ENCODE measurements at places on chromosomes 7 and 10. TPM values are rescaled to one million over a fixed set of nuclear protein-coding genes. Genes with fewer than 3 reads are reported as not detected.

DNA sequence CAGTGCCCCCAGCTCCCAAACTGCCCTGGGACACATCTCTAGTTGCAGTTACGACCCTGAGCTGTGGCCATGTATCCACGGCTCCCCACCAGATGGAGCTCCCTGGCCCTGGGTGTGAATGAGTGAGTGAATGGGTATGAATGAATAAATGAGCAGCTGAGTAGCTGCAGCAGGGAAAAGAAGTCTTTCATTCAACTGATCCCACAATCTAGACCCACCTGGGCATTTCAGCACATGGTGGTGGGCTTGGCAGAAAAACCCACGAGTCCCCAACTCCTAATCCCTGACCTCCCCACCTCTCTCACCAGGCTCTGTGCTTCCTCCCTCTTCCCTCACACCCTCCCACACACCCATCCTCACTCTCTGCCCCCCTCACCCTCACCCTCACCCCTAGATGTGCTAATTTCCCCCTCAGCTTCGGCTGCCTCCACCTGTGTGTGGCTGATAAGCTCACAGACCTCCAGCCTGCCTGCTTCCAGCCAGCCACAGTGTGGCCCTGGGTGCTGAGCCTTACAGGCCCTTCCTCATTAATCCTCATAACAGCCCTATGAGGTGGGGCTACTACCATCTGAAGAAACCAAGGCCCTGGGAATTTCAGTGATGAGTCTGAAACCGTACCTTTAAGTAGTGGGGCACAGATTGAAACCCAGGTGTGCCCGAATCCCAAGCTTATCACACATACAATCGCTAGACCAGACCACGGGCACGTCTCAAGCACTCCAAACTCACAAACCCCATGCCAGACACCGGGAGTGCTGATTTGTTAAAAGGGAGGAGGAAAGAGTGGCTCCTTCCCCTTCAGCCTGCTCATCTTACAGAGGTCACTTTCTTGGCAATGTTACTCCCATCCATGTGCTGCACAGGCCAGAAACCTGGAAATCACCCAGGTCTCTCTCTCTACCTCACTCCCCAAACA, 2.2 kb upstream of the ATP6V1F start:
- DNase-seq = no peak

RADIL gene
- 0.17 TPM for total RNA-seq

DNA sequence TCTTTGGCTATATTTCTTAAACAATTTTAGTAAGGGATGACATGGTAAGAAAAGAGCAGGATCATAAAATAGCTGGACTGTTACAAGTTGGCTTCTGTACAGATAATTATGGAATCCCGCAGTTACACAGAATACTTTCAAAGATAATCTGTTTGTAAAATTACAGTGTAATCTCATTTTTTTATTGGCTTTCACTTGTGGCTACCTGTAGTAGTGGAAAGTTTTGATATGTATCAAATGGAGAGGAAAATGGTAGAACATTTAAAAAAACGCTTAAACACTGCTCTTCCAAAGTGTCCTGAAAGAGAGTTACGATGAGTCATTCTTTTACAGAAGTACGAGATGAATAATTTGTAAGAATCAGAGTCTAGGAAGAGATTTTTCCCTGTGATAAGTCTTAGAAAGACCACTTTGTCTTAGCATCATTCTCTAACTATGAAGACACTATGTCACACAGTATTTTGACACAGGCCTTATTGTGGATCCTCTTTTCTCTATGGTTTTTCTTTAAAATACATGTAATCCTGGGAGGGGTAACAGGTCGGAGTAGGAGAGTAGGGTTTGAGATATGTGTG, 215.0 kb upstream of the DKK1 start:
- no peak for DNase-seq

DNA sequence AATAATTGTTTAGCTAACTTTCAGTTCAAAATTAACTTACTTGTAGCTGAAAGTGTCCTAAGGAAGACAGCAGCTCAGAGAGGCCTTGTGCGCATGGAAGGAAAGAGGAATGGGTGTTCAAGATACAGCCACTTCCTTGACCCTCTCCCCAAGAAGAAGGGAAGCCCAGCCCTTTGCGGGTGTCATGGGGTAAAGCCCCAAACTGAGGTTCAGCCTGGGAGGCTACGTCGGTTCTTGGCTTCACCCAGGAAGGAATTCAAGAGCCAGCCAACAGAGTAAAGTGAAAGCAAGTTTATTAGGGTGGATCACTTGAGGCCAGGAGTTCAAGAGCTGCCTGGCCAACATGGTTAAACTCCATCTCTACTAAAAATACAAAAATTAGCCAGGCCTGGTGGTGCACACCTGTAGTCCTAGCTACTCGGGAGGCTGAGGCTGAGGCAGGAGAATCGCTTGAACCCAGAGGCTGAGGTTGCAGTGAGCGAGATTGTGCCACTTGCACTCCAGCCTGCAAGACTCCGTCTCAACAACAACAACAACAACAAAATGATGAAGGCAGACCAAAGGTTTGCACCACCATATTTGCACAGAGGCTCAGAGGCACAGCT, 15.9 kb downstream of the GPRIN2 start:
- peak; percentile 20 for DNase-seq

DNA sequence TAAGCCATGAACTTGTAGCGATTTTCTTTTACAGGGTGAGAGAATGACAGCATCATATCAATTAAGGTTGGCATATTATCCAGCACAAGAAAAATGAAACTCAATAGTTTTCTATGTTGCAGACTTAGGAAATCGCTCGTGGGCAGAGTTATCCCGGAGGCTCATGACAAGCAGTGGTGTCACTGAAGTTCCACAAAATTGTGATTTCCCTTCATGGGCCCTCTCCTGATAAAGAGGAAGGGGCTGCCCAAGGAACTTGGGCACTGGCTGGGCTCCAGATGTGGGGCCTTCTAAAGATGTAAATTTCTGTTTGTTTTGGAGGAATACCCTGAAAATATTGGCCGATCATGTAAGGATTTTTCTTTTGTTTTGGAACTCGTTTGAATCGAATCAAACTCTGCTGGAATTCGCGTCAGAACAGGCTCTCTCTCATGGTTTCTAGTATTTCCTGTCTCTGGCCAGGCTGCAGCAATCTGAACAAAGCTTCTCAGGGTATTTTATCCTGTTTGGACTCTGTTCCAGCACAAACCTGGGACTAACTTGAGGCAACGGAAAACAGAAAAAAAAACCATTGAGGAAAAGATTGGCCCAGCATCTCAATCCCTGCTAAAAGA, 340.6 kb upstream of the NRP1 start:
- no peak for DNase-seq

SLC25A28 gene
- 84.7 TPM for total RNA-seq

C10orf105 gene
- total RNA-seq = 0.30 TPM

DNA sequence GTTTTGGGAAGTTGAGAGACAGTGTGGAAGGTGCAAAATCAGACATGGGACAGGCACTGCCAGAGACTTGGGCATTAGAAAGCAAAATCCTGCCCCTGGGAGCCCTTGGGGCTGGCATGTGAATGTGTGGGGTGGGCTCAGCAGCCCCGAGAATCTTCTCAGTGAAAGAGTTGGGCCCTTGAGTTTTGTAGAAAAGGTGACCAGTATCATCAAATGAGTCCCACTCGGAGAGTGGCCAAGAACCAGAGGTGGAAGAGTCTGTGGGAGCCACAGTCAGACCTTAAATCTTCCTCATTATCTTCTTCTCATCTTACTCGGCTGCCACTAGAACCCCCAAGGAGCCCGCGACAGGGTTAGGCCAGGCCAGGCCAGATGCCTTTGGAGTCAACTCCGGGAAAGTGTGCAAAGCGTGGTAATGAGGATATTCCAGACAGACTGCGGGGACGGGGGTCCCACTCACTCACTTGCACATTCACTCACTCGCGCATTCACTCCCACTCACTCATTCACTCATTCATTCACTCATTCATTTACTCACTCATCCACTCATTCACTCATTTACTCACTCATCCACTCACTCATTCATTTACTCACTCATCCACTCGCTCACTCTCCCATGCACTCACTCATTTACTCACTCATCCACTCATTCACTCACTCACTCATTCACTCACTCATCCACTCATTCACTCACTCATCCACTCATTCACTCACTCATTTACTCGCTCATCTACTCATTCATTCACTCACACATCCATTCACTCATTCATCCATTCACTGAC, 74.9 kb downstream of the CARD11 start:
- peak; percentile 24 for DNase-seq

HTR5A gene
- not detected for total RNA-seq

- no peak for DNase-seq
Measured at GRCh38 chr7:94244760-94245159, 149.9 kb upstream of the COL1A2 start.

FZD8 gene
- 0.28 TPM for total RNA-seq

DNA sequence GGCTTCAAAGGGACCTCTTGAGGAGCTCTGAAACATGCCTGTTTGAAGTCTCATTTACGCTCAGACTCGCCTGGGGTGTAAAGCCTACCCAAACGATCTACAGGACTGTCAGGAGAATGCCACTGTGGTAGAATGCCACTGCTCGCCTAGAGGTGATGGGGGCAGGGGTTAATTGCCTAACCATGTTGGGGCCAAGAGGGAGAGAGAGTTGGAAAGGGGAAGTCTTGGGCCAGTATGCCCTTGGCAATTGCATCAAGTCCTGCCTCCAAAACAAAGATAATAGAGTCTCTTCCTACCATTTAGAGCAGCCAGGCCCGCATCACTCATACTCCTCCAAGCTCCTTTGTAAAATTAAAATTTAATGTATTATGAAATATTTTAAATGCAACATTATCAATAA, 25.2 kb downstream of the CDK1 start:
- no peak for DNase-seq

DCLRE1A gene
- total RNA-seq = 12.2 TPM

- DNase-seq = no peak
Measured at GRCh38 chr7:112798274-112799159, 8.3 kb upstream of the TMEM168 start.

GRCh38 chr7:135770139-135770710, 21.6 kb upstream of the FAM180A start:
- no peak for DNase-seq

DNA sequence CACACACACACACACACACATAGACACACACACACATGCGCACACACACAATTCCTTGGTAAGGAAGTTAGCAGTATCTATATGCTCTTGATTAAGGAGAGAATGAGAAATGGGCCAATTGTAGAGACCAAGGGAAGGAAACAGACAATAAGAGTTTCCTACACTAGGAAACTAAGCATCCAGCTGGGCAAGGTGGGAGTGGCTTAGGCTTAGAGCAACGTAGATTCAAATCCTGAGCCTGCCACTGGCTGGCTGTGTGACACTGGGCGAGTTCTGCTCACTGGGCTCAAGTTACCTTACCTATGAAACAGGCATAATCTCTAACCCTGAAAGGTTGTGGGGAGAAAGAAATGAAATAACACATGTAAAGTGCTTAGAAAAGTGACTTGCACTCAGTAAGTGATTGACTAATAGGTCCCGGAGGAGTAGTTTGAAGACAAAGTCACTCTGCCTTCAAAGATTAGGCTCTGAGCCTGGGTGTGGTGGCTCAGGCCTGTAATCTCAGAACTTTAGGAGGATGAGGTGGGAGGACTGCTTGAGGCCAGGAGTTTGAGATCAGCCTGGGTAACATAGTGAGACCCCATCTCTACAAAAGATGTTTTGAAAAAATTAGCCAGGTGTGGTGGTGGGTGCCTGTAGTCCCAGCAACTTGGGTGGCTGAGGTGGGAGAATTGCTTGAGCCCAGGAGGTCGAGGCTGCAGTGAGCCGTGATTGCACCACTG, 701.4 kb downstream of the PARD3 start:
- no peak for DNase-seq

CCDC136 gene
- 14.5 TPM for total RNA-seq

ZDHHC6 gene
- total RNA-seq = 48.1 TPM

DNA sequence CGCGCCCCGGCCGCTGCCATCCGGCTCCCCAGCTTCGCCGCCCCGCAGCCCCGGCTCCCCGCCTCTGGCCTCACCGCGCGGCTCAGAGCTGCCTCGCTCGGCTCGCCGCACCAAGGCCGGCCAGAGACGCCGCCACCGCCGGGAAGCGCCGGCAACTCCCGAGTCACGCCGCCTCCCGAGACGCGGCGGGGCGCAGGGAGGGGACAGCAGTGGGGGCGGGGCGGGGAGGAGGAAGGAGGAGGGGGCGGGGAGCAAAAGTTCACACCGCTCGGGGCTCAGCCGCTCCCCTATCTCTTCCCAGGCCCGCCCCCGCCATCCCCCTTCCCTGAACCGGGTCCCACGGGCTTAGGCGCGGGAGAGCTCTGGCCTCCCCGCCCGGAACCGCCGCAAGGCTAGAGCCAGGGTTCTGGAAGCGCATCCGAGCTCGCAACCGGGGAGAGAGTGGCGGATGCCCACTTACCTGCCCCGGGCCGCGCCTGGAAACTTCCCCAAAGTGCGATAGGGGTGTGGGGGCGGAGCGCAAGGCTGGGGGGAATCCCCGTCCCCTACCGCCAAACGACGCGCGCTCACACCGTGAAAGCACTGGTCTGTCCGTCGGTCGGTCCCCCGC, 1.0 kb downstream of the CHST15 start:
- peak; percentile 36 for DNase-seq

- DNase-seq = no peak
Measured at GRCh38 chr7:81469869-81470723, 299.8 kb downstream of the HGF start.

DNA sequence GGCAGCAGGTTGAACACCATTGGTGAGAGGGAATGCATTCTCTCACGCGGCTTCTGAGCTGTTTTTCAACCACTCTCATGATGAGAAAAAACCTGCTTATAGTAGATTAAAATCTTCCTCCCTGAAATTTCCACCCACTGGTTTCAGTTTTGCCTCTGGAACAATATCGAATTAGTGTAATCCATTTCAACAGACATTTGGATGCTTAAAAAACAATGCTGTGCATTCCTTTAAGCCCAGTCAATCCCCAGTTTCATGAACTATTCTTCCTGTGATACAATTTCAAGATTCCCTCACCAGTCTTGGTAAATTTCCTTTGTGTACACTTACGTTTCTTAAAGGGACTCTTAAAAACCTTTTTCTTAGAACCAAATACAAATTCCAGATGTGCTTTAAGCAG, 89.6 kb downstream of the ITIH5 start:
- DNase-seq = no peak

GRCh38 chr10:79221110-79222051, 125.9 kb upstream of the PPIF start:
- no peak for DNase-seq

GRCh38 chr10:116866987-116867595, 17.8 kb downstream of the ENO4 start:
- no peak for DNase-seq

GRCh38 chr10:28445516-28445915, 87.4 kb upstream of the WAC start:
- no peak for DNase-seq

TMEM273 gene
- total RNA-seq = 12.3 TPM

ARL5B gene
- 11.8 TPM for total RNA-seq

ZNF138 gene
- 12.5 TPM for total RNA-seq

C10orf67 gene
- total RNA-seq = not detected

- DNase-seq = no peak
Measured at GRCh38 chr10:980468-981093, 7.7 kb upstream of the GTPBP4 start.

Measured in activated naive CD8-positive, alpha-beta T cell treated with anti-CD3 and anti-CD28 coated beads, Interleukin-2, amount 10 ng/mL, durations not matched to agents 7 days and 5 days (primary cell).